Epithelial cell of esophagus (primary cell): ENCODE measurements at places on chromosomes 5 and 9.

DNA sequence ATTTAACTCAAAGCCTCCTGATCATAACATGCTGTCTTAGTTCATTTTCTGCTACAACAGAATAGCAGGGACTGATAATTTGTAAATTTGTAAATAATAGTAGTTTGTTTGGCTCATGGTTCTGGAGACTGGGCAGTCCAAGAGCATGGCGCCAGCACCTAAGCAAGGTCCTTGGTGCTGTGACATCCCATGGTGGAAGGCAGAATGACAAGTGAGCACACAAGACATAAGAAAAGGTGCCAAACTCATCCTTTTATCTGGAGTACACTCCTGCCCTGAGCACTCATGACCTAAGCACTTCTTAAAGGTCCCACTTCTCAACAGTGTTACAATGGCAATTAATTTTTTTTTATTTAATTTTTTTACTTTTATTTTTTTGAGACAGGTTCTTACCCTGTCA is 16.1 kb downstream of the UBE2B start:
- no peak for DNase-seq

DNA sequence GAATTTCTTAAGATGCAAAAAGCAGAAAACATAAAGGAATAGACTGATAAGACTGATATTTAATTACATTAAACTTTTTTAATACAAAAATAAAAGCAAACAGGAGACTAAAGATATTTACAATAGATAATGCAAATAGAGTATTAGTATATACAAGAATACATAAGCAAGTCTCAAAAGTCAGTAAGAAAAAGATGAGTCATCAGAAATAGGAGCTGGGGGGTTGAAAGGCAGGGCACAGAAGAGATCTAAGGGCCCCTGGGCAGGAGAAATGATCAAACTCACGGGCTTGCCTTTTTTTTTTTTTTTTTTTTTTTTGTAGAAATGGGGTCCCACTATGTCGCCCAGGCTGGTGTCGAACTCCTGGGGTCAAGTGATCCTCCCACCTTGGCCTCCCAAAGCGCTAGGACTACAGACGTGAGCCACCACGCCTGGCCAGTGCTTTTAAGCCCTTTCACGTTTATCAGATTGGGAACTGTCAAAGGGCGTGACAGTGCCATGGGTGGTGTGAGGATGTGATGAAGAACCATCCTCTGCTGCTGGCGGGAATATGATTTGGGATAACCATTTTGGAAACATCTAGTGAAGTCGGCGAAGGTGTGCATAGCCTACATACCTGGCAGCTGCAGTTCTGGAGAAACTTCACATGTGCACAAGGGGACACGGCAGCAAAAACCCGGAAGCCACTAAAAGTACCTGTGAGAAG is 126.1 kb downstream of the CACNA1B start:
- DNase-seq, result no peak

DNA sequence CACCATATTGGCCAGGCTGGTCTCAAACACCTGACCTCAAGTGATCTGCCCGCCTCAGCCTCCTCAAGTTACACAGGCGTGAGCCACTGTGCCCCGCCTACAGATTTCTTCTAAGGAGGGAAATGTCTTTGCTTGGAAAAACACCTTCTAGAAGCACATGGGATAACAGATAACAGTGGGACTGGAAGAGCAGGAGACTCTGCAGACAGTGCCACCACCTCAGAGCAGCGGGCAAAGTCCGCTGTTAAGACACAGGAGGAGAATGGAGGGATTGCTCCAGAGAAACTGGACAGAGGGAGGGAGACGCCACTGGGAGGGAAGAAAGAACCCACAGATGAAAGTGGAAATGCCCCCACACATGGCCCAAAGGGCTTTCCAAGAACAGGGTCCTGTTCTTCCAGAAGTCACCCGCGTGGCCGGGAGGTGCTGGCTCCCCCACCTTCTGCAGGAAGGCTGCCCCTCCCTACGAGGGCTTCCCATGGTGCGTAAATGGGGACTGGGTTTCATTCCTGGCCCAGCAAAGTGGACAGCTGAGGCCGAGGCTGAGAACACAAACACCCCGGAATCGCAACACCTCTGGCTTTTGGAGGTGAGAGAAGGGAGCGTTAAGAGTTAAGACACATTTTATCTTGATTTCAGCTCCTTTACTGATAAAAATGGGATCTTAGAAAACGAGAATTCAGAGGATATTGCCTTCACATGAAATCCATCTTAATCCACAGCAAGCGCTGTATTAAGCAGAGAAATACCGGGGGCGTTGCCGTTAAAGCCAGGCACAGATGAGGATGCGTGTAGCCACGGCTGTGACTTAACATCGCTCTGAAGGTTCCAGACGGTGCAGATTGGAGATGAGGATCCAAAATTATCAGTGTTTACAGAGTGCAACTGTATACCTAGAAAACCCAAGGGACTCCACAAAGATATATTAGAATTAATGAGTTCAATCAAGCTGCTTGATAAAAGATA is 11.2 kb downstream of the ADAMTS2 start:
- DNase-seq, result no peak

- DNase-seq, result no peak
Measured at GRCh38 chr5:856531-857425, 6.0 kb upstream of the ZDHHC11 start.

- DNase-seq, result no peak
Measured at GRCh38 chr9:35667939-35668338, 2.9 kb upstream of the ARHGEF39 start.

- DNase-seq, result peak; percentile 70
Measured at GRCh38 chr9:23811633-23812032, 14.4 kb downstream of the ELAVL2 start.

DNA sequence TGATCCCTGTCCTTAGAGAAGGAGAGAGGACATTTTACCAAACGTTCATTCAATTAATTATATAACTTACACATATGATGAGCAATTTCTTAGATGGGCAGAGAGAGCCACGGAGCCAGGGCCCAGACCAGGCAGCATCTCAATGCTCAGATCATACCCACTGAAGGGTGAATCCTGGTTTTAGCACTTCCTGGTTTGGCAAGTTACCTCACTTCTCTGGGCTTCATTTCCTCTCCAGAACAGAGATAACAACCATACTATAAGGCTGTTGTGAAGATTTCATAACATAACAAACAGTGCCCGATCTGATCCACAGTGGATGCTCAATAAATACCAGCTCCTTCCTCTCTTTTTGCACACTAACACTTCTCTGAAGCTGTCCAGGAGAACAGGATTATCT is 271.1 kb downstream of the DENND1A start:
- DNase-seq, result no peak

- DNase-seq, result no peak
Measured at GRCh38 chr9:133385452-133385851, 9.3 kb downstream of the STKLD1 start.

GRCh38 chr9:97880336-97880735 is 27.3 kb downstream of the FOXE1 start:
- no peak for DNase-seq

DNA sequence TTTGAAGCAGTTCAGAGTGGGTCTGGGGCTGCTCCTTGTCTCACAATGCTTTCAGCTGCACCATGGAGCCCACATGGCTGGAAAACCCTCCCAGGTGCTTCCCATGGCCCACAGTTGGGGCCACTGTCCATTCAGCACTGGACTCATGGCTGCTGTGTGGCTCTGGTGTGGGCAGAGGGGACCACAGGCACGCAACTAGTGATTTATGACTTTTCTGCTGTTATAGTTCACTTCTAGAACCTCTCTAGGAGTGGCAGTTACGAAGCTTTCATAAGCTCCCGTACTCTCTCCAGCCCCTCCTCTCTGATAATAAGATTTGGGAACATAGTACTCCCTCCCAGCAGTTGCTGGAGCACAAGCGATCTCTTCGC is 29.0 kb downstream of the GLRA1 start:
- DNase-seq, result no peak

DNA sequence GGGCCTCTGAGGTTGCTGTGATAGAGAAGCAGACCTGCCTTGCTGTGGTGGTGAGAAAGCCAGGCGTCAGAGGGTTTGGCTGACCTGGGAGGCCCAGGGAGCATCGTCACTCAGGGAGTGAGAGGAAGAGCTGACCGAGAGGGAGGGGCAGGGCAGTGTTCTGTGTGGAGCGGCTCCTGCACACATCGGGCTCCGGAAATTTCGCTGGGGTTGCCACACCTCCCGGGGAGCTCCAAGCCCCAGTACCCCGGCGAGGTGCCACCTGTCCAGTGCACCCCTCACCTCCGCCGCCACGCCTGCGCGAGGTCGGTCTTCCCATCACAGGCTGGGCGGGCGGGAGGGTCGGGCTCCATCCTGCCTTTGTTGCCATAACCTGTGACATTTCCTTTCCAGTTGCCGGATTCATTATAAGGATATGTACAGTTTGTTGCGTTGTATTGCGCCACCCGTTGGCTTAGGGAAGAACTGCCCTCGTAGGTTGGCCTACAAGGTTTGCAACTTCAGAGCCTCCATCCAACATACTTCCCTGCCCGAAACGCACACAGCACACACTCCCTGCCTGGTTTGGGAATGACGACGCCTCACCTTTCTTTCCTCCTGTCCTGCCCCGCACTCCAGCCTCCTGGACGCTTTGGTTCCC is 223.2 kb downstream of the CACNA1B start:
- DNase-seq, result no peak

- DNase-seq, result peak; percentile 24
Measured at GRCh38 chr9:27447031-27447683, 76.9 kb upstream of the IFNK start.

- DNase-seq, result no peak
Measured at GRCh38 chr5:130425424-130425823, 521.2 kb downstream of the CHSY3 start.

- peak; percentile 64 for DNase-seq
Measured at GRCh38 chr9:94002316-94003140, 47.4 kb upstream of the BARX1 start.

DNA sequence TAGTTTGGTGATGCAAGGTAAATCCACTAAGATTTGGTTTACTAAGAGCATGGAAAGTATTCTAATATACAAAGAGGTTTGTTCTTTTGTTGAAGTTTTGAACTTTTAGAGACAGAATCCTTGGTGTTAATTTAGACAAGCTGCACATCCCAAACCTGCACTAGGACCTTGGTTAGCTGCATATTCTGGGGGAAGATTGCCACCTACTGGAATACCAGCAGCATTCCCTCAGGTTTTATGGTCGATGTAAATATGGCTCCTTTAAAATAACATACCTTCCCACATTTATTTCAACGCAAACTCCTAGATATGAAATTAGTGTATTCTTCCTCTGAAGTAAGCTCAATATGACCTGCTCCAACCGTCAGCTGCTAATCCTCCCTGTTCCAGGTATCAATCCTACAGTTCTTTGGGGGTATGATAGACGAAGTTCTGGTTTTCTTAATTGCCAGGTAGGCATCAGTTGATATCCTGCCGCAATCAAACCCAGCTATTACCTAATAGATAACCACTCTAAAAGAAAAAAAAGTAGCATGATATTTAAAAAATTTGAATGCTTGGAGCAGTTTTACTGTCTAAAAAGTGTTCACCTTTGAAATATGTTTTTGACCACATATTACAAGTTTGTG is 624.1 kb downstream of the ISL1 start:
- DNase-seq, result peak; percentile 68

DNA sequence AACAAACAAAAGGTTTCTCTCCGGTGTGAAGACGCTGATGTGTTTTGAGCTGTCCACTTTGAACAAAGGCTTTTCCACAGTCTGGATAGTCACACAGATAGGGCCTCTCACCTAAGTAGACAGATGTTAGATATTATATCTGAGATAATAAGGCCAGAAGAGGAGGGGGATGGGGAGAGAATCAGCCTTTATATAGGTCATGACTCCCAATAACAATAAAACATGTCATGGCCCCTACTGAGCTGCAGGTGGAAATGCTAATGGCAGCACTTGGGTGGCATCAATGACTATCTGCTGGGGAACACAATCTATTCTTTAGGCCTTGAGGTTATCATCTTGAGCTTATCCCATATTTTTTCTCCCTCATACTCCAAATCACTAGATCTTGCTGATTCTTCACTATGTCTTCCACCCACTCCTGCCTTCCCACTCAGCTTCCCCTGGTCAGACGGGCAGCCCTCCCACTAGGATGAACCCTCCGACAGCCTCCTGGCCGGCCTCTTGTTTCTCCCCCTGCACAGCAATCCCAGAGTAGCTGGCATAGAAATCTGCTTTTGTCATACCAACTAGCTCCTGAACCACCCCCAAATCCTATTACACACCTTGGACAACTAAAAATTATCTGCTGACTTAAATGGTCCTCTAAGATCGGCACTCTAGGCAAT is 11.5 kb upstream of the SLC35D2 start:
- DNase-seq, result no peak

DNA sequence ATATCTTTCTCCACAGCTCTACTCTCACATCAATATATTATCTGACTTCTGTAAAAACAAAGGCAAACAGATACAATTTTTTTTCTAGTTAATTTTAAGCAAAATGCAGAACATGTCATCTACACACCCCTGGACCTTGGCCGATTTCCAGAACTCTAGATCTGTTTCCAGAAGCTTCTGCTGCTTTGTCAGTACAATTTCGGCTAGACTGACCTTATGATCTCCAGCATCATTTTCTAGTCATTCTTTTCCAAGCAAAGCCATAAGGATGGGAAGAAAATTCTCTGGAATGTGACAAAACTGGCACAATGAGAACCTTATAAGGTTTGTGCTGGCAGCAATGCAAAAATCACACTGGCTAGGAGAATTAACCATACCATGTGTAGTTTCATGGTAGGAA is 132.8 kb upstream of the MPDZ start:
- DNase-seq, result no peak

DNA sequence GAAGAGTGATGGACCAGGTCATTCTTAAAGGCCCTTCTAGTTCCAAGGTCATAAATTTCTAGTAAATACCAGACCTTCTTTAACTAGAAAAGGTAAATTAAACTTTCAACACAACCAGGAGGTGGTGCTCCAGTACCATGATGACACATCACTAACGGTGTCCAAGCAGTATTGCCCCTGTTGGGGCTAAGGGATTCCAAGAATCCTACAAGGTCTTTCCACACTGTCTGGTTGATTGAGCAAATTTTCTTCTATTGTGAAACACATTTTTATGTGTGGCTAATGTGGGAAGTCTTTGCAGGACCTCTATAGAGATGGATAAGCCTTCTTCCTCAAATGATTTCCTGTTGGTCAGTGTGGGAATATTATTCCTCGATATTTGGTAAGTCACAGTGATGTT is 459.6 kb upstream of the PAPPA start:
- DNase-seq, result peak; percentile 75

GRCh38 chr9:86272221-86272620 is 10.1 kb downstream of the ISCA1 start:
- DNase-seq, result no peak

- DNase-seq, result peak; percentile 23
Measured at GRCh38 chr5:96207420-96207819, 225.6 kb downstream of the PCSK1 start.

GRCh38 chr5:19625562-19625961 is 362.4 kb downstream of the CDH18 start:
- DNase-seq, result no peak

- DNase-seq, result no peak
Measured at GRCh38 chr5:105057001-105057436, 1494.4 kb upstream of the NUDT12 start.

GRCh38 chr9:9283159-9283986 is 1329.4 kb downstream of the PTPRD start:
- DNase-seq, result no peak
